Fibroblast of skin of right quadriceps (primary cell): ENCODE measurements at places on chromosomes 12 and 14.

- no peak for DNase-seq
Measured at GRCh38 chr14:91322623-91323022, 78.1 kb upstream of the GPR68 start.

- DNase-seq = no peak
Measured at GRCh38 chr12:121127501-121127900, 5.2 kb upstream of the P2RX7 start.

DNA sequence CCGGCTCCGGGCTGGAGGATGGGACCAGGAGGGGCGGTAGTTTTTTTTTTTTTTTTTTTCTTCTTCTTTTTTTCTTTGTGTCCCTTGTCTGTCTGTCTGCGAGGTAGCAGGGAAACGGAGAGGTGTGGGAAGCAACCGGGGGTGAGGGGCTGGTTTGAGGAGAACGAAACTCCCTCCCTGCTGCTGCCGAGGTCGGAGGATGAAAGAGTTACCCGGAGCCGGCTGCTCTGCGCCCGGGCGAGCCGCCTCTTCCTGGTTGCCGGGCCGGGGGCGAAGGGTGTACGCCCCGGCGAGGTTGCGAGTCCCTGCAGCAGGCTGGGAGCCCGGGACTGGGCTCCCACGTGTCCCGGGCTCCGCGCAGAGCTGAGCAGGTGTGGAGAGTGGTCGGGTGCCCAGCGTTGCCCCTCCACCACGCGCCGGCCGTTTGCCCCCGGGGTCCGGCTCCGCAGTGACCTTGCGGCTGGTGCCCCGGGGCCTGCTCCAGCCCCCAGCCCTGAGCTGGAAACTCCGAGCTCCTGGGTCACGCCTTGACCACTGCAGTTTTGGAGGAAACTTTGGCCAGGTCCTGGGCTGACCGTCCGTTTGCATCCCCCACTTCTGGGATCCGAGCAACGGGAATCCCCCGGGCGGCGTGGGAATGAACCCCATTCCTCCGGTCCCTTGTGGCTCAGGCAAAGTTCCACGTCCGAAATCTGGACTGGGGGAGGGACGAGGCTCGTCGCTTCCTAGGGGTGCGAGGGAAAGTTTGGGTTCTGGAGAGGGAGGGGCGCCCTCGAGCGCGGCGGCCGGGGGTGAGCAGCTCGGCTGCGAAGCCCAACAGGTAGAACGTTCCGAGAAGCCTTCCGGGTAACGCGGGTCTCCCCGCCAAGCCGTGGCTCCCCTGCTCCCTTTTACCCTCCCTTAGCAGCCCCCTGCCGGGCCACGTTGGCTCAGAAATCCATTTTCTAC, 1.3 kb downstream of the CHST11 start:
- peak; percentile 5 for DNase-seq

DNA sequence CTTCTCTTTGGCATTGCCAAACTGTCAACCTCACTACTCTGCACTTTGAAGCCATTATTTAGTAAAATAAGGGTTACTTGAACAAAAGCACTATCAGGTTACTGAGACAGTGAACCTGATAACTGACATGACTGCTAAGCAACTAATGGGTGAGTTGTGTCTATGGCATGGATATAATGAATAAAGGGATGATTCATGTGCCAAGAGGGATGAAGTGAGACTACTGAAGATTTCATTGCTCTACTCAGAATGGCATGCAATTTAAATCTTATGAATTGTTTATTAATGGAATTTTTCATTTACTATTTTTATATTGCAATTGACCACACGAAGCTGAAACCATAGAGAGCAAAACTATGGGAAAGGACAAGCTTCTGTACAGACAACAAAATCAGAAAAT, 74.4 kb downstream of the CEP128 start:
- DNase-seq = peak; percentile 6

DNA sequence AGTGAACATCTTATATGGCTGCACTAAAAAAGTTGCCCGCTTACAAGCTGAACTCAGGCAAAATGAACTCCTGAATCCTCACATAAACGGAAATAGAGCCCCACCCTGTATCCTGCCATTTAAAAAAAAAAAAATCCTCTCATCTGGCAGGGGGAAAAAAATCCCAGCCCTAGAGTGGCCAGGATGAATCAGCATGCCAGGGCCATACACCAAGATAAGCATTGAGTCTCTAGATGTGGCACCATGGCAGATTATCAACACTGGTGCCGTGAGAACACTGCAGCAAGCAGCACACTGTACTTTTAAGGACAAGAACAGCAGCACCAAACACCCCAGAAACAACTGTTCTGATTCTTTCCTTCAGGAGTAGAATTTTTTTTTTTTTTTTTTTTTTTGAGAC, 65.5 kb downstream of the RASSF3 start:
- peak; percentile 22 for DNase-seq

- DNase-seq = no peak
Measured at GRCh38 chr12:117837737-117838050, 131.1 kb downstream of the KSR2 start.

DNA sequence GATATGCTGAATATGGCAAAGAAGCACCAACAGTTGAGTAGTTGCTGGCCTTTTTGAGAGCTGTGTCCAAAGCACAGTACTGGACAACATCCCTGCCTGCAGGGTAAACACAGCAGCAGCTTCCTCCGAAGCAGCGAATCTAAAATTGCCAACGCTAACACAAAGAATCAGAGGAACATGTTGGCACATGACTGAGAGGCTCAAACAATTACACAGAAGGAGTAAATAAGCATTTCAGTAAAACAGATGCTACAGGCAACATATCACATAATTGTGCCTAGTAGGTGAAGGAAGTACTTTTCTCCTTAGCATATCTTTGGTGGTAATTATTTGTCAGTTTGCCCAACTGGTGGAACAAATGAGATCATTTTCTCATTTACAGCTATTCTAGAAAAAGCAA, 52.1 kb downstream of the KICS2 start:
- no peak for DNase-seq

DNA sequence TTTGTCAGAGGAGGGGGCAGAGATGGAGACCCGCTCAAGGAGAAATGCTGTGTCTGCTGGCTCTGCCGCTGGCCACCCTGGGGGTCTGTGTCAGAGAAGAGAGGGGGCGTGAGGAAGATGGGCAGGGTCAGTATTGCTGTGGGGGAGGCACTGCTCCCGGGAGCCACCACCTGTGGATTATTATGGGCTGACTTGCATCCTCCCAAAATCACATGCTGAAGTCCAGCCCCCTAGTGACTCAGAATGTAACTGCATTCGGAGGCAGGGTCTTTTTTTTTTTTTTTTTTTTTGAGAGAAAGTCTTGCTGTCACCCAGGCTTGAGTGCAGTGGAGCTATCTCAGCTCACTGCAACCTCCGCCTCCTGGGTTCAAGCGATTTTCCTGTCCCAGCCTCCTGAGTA, 12.3 kb downstream of the ABCD4 start:
- DNase-seq = peak; percentile 15

DNA sequence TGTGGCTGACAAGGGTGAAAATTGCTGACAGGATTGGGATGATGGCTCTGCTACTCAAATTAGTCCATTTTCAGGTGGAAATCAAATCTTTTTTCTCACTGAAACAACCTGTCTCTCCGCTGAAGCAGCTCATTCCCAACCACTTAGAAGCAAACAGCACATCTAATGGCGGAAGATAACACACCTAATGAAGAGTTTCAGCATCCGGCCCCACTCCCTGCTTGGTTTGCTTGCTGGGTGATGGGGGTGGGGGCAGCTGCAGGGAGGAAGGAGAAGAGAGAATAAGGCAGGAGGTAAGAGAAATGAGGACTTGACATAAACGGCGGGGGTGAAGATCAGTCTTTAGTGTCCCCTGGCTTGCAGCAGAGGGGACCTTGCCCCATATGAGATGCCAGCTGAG, 4.0 kb downstream of the SYNDIG1L start:
- DNase-seq = no peak

DNA sequence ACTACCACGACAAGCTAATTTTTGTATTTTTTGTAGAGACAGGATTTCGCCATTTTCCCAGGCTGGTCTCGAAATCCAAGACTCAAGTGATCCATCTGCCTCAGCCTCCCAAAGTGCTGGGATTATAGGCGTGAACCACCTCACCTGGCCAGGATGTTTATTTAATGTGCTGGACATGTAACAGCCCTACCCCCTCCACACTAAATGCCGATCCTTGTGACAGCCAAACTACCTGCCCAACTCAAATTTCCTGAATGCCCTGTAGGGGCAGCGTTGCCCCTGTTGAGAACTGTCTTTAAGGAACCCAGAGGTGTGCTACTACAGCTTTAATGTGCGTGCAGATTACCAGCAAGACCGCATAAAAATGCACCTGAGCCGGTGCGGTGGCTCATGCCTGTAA, 48.1 kb downstream of the KCNK13 start:
- DNase-seq = no peak

DNA sequence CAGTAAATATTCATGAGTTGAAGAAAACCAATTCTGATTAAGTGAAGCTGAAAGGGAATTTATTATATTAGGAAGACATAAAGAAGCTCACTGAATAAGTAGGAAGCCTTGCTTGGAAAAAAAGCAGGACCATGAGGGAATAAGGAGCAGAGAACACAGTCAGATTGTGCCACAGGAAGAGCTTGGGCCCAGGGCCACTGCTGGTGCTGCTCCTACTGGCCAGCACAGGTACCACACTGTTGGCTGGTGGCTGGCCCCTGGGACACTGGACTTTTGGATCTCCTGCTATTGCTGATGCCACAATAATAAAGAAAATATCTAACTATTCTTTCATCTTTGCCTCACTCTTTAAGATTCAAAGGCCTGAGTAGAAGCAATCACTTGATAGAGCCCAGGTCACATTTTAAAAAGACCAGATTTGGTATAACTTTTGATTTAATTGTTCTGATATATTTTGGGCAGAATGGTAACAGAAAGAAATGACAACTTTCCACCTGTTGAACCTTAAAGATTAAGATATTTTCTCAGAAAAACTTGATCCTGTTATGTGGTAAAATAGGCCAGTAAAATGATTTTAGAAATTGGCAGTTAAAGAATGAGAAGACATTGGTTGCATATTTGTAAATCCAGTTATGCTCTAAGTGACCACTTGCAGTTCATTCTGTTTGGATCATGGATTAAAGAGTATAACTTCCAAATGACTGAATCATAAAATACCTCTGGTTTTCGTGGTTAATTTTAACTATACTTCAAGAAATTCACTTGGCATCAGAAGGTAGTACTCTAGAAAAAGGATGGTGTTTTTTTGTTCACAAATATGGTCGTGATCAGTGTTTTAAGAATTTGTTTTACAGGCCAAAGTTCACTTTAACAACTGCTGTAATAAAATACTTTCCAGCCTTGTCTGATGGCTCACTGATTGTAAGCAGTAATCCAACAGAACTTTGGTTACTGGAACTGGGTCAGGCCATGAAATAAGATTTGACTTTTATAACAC, 68.3 kb downstream of the DERA start:
- DNase-seq = peak; percentile 95

GRCh38 chr12:52524898-52525591, 4.9 kb upstream of the KRT5 start:
- no peak for DNase-seq

DNA sequence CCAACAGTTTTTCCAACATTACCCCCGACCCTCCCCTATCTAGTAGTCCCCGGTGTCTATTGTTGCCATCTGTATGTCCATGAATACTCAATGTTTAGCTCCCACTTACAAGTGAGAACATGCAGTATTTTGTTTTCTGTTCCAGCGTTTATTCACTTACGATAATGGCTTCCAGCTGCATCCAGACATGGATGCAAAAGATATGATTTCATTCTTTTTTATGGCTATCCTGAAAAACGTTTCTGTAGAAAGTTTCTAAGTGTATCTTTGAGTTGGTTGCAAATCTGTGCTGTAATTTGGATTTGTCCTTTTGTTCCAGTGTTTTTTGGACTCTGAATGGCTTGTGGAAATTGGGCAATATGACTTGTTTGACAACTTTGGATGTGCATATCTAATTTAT, 11.7 kb downstream of the SP1 start:
- no peak for DNase-seq

- DNase-seq = peak; percentile 39
Measured at GRCh38 chr14:56474419-56475022, 105.1 kb upstream of the TMEM260 start.

DNA sequence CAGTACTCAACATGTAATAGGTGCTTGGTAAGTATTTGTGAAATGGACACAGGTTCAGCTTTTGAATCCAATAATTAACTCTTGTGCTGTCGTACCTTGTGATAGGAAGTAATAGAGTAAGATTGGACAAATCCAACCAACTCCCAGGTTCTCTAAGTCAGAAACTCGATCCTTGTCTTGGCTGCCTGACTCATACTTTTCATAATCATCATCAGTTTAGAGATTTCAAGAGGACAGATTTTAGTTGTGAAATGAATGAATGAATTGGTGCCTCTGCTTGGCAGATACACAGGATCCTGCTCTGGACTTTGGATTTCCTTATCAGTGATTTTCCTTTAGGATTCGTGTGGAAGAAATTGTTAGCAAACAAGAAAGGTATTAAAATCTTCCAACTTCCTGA, 1145.2 kb downstream of the AACS start:
- no peak for DNase-seq

- DNase-seq = peak; percentile 38
Measured at GRCh38 chr12:6180268-6181051, 19.7 kb upstream of the CD9 start.

- DNase-seq = peak; percentile 26
Measured at GRCh38 chr14:78863143-78863542, 693.0 kb downstream of the NRXN3 start.

DNA sequence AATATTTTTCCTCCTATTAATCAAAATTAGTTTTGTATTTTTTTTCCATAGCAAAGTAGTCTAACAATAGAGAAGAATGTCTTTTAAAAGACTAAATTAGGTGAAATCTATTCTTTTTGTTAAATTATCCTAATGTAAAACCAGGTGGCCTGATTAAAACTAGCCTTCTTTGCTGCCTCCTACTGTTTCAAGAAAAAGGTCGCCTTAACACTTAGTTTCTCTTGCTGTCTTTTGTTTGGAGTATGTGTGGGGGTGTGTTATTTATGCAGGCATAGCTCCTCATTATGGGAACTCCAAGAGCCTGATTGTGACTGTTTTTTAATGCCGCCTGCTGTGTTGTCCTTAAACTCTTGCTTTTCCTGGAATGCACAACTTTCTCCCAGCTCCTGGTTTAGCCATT, 855.3 kb downstream of the DIO2 start:
- DNase-seq = no peak

- peak; percentile 53 for DNase-seq
Measured at GRCh38 chr14:52055167-52055566, 13.7 kb downstream of the NID2 start.

DNA sequence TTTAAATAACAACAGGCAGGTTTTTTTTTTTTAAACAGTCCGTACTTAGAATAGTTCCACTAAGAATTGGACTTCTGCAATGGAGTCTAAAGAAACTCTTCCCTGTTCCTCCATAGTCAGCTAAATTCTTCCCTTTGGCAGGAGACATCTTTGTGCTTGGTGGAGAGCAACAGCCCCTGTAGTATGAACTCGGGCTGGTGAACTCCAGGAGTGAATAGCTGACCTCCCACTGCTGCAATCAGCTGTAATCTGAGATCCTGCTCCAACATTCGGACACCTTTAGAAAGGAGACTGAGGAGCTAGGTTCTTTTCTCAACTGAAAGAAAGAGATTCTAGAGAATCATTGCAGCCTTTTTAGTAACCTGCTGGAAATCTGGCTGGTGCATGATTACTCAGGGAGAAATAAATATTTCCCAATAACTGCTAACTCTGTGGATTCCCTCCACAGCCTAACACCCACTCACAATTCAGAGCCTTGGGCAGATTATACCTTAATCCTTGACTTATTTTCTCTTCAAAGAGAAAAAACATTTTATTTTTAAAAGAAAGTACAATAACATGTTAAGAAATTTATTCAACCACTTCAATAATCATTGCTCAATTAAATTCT, 25.6 kb upstream of the DBX2 start:
- no peak for DNase-seq
